ENCODE measurements at places on chromosomes 1 and 21.

DNA sequence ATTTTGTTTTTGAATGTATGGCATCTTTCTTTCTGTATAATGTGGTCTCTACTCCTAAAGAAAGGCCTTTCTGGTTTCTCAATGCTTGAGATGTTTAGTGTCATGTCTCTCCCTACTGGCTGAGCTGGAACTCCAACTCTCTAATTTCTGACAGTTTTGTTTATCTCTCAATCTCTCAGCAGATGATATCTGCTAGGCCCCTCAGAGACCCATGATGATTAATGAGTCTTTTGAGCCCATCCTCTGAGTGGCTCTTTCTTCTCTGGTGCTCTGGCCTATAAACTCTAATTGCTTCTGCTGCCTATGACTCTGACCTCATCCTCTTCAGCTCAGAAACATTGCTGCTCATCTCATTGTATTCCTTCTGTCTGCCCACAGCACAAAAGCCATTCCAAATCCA lies 46.6 kb downstream of the CRB1 start:
- DNase-seq, result no peak

GRCh38 chr1:26945138-26945537 lies 15.1 kb downstream of the KDF1 start:
- DNase-seq, result no peak

- no peak for DNase-seq
Observed at GRCh38 chr1:40383095-40383487, 9.6 kb downstream of the SMAP2 start.

DNA sequence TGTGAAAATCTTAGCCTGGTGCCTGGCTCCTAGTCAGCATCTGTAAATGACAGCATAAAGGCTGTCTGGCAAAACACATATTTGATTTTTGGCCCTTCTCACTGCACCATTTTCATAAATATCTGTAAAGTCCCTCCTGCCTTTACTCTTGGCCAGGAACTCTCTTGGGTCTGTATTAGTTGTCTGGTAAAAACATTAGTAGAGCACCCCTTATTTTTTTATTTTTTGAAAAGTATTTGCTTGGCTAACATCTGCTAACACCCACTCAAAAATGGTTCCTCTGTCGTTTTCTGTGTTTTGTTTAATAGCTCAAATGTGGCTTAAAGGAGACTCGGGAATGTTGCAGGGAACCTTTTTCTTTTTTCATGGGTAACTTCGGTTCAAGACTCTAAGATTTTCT lies 293.4 kb downstream of the HMCN1 start:
- no peak for DNase-seq

DNA sequence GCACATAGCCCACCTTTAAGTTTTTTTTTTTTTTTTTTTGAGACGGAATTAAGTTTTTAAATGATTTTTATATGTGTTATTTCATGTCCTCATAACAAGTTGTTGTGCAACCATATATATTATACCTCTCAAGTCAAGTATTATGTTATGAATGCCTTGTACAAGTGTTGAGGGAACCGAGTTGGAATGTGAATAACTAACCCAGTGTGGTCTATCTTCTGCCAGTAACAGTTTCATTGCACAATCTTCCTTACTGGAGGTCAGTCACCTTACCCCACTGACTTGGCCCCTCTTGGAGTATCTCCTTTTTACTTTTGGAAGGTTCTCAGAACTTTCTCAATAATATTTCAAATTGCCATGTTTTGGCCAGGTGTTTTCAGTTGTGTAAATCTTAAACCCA lies 201.9 kb downstream of the CACNA1E start:
- DNase-seq, result no peak

DNA sequence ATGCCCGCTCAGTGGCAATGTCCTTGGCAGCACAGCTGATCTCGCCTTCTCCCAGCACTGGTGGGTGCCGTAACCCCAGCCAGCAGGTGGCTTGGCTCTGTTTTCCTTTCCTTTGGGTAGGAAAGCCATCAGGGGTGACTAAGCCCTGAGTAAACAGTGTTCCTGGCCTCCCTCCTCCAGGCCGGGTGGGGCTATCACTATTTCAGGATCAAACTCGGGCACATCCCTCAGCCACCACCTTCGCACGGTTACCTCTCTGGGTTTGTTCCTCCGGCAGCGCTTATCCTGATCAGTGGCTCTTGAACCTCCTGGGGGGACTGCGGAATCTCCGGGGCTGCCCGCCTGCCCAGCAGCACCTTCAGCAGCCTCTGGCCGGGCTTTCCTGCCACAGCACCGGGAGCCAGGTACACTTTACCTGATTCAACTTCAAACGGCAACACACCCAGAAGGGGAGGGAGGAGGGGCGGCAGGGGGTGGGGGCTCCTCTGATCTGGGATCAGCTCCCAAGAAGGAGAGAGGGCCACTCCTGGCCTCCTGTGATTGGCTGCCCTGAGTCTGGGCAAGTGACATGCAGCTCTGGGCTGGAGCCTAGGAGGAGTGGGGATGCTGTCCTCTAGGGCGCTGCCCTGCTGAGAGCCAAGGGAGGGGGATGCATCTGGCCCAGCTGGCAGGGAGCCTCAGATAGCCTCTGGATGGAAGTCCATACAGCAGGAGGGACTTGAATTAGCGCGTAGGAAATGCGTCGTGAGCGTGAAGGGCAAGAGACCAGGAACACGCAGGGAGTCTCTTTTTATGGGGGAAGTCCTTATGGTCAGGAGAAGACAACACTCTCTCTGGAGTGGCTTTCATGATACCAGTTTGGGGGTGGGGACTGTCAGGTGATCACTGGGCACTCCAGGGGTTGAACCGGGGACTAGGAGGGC lies at the start of gene ASCL5:
ASCL5 (minus strand) TSS at position 353 of the 923 bp plus-strand sequence. CDS start 11,812 bp downstream, outside the sequence.
- no peak for DNase-seq

DNA sequence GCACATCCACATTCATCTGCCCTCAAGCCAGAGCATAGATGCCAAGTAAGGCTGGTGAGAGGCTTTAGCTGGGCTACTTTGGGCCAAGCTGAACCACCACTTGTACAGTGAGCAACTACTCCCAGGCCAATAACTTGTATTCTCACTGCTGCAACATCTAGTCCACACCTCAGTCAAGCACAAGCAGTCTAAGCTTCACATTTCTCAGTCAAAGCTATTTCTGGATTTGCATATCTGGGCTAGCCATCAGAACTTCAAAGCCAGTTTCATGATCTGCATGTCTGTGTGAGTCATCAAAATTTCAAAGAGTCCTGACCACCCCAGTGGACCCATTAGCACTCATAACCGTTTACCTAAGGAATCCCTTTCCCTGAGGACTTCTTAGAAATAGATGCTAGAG lies 77.7 kb upstream of the DIRAS3 start:
- no peak for DNase-seq

DNA sequence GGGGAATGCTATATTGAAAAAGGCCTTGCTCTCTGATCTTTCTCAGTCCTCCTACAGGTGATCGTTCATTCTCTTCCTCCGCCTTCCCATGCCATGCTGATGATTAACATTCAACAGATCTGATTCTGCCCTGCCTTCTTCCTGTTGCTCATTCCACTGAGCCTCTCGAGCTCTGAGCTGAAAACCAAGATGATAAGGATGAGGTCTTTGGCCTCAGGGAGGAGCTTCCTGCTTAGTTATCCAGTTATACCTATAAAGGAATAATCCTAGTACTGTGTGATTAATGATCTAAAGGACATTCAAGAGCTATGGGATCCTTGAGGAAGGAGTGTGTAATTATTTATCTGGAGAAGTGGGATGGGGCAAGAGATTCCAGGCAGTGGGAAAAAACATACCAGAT lies 25.2 kb upstream of the MAP3K7CL start:
- DNase-seq, result no peak

DNA sequence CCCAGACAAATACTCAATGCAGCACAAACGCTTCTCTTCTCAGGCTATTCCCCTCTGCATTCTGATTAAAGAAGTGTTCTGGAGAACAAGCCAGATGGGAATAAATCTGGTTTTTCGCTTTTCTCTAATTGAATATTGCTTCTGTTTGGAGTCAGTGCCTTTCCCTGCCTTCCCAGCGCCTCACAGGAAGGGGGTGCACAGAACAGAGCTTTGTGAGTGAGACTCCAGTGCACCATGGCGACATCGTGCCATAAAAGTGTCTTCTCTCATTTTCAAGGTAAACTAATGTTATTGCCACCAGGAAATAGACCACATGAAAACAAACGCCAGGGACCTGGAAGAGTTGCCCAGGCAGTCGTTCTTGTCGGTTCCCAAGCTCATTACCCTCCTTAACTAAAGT lies 43.6 kb upstream of the SLC45A1 start:
- DNase-seq, result no peak

Measured in stimulated activated CD8-positive, alpha-beta memory T cell treated with anti-CD3 and anti-CD28 coated beads, Interleukin-12 subunit alpha, Interleukin-12 subunit beta, amount 100 ng/mL, for 4 hours (primary cell).